Activated CD8-positive, alpha-beta memory T cell treated with anti-CD3 and anti-CD28 coated beads for 1 hour (primary cell): ENCODE measurements at places on chromosomes 12 and 14.

DNA sequence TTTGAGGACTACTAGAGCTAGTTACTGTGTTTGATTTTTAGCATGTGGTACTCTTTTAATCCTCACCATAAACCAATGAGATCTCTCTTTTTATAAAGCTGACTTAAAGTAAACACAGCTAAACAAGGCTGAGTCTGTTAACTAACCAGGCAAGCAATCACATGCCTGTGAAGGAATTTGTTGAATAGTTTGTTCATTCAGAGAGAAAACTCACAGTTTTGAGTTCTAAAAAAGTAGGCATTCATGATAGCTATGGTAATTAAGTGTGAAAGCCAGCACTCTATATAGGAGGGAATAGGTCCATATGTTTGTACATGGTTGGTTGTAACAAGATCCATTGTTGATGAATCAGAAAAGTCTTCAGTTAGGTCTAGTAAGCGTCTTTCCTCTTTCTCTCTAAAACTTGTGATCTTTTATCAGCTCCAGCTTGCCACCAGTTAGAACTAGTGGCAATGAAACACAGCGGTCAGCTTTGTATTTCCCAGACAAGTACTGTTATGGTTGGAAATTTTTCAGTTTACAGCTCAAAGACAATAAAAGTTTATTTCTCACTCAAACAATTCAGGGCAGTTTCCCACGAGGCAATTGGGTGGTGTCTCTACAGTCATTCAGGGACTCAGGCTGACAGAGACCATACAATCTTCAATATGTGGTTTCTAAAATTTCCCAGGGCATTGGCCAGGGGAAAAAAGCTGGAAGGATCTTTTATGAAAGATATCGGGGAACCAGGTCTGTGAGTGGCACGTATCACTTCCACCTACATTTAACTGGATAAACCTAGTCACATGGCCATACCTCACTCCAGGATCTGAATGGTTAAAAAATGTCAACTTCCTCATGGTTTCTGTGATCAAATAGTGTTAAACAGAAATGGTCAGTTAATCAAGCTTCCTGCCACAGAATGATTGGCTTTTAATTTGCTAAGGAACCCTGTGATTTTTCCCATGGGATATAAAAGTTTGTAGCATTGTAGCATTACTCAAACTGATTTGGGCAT is 203.1 kb downstream of the KIF21A start:
- no peak for DNase-seq

DNA sequence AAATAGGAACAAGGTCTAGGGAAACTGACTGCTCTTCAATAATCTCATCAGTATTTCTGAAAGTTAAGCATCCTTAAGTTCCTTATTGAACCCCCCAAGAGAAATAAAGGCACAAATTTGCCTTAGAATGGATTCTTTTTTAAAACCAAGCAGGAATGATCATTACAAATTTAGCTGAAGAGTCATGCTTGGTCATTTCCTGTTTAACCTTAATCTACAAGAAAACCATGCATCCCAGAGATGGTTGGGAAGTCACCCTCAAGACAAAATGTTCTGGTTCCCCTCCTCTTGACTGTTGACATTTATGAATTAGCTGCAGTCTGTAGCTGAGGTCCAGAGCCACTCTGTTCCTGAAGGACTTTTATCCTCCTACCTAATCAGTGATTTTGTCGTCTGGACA is 291.8 kb upstream of the G2E3 start:
- DNase-seq = no peak

DNA sequence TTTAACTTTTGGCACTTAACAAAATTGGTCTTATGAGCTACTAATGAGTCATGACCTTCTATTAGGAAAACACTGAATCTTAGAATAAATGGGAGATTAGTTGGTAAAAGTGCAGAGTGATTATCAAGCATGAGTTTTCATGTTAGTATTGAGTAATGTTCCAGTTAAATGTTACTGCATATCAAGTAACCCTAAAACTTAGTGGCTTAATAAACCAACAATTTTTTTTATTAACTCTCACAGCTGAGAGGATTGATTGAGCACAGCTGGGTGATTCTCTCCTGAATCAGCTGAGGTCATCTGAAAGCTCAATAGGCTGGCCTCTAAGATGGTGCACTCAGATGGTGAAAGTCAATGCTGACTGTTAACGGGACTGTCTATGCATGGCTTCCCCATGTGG is 248.6 kb downstream of the BCL11B start:
- DNase-seq = no peak

- no peak for DNase-seq
Measured at GRCh38 chr14:34049790-34050189, 98.9 kb upstream of the EGLN3 start.
